ENCODE measurements at places on chromosomes 2 and 18.

GRCh38 chr2:190782264-190782663 lies 98.4 kb upstream of the GLS start:
- DNase-seq: no peak

- DNase-seq: no peak
These were observed 599.5 kb upstream of the ZNF804A start for GRCh38 chr2:183998797-183999190.

GRCh38 chr2:33488178-33488690 lies 11.8 kb downstream of the RASGRP3 start:
- DNase-seq: no peak

GRCh38 chr18:62637807-62638687 lies 77.3 kb upstream of the PHLPP1 start:
- no peak for DNase-seq

- DNase-seq: no peak
These were observed 69.5 kb downstream of the BIN1 start for GRCh38 chr2:127037476-127037875.

- no peak for DNase-seq
These were observed 18.6 kb upstream of the PEX13 start for GRCh38 chr2:60998628-60999545.

- no peak for DNase-seq
These were observed 100.2 kb downstream of the AGAP1 start for GRCh38 chr2:235594041-235594440.

DNA sequence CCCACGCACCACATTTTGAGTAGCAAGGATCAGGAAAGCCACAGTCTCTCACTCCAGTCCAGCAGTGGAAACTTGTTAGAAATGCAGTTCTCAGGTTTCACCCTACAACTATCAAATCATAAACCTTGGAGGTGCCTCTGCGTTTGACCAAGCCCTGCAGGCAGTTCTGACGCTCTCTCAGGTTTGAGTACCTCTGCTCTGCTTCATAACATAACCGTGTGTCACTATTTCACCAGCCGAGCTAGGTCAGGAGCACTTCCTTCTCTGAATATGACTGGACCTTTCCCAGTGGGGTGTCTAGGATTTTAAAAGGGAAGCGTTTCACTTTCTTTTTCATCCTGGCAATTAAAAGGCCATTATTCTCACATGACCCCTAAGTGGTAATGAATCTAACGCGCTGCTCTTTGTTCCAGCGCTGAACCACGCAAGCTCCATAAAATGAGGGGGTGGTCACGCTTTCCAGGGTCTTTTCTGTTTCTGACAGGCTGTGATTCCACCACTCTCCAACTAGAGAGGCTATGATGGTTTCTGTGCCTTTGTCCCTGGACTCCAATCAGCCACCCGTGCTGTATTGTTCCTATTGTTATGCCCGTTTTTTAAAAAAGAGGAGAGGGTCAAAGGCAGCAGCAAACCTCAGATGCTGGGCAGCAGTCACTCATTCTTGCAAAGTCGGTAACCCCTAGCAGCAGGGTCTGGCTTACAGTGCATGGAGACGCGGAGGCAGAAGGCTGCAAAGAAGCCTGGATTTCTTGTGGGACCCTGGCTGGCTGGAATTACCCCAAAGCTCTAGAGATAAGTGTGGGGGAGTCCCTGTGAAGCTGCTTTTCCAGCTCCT lies 75.2 kb upstream of the CTNNA2 start:
- DNase-seq: no peak

- no peak for DNase-seq
These were observed 285.7 kb upstream of the DCC start for GRCh38 chr18:52054324-52054723.

- no peak for DNase-seq
These were observed 642.7 kb downstream of the NR4A2 start for GRCh38 chr2:155689791-155690190.

DNA sequence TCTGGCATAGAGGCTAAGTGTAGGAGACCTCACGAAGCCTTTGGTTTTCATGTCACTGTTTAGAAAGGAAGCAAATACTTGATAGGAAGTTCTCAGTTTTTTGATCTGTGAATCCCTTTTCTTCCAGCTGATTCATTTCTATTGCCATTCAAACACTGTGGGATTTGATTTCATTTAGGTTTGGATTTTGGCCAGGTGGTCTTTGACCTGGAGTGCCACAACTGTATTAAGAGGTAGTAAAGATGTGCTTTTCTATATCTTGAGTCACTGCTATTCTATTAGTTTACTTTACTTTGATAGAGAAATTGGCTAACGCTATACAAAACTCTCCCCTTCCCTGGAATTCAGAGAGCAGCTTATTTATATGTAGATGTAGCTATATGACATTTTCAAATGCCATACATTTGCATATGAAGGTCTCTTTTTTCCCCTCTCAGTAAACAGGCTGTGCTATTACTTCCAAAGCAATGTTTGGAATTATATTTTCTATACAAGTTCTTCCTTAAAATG lies 132.4 kb upstream of the CAVIN2 start:
- DNase-seq: no peak

- no peak for DNase-seq
These were observed 11.4 kb downstream of the SERPINB5 start for GRCh38 chr18:63488160-63488559.

DNA sequence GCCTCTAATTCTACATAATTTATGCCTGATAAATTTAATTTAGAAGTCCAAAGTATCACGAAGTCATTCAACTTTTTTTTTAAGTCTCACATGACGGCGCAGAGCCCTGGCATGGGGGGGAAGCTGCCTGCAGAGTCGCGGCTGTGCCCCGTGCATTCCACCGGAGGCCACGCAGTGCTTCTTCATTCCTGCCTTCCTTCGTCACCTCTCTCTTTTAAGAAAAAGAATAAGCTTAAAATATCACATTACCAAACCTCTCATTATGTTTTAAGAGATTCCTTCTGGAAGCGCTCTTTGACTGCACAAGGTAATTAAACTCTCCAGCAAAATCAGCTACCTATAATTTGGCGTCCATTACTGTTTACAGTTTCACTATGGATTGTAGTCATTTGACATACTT lies 20.3 kb upstream of the KIDINS220 start:
- no peak for DNase-seq

DNA sequence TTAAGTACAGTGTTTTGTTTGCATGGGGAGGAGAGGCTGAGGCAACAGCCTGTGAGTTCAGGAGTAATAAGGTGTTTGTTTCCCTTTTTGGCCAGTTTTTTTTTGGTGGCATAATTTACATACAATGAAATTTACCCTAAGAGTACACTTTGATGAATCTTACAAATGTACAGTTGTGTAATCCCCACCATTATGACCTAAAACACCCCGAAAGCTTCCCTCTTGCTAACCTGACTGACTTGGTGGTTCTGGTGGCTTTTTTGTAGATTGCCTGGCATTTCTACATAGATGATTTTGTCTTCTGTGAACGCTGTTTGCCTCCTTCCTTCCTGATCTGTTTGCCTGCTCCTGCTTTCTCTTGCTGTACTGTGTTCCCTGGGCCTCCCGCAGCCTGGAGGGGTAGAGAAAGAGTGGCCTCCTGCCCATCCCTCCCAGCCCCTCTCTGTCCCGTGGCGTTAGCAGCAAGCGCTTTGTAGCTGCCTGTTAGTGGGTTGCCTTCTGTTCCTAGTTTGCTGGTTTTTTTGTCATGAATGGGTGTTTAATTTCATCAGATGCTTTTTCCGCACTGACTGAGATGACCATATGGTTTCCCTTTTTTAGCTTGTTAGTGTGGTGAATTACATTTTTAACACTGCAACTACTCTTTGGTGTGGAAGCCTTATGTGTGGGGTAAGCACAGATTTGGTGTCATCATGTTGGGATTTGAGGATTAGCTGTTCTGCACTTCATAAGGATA lies 32.1 kb downstream of the ASAP2 start:
- DNase-seq: no peak

DNA sequence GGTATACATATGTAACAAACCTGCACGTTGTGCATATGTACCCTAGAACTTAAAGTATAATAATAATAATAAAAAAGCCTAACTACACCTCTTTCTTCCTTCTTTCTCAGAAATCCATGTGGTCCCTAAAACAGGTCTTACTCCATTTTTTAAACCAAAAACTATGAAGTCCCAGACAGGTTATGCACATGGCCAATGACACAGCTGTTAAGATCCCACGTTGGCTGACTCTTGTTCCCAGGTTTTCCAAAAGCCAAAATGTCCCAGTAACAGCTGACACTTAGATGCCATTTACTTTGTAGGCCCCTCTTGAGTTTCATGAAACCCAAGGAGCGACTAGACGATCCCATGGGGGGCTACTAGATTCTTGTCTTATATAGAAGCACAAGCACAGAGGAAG lies 97.0 kb downstream of the KCNF1 start:
- DNase-seq: no peak

- no peak for DNase-seq
These were observed 32.6 kb upstream of the BCL11A start for GRCh38 chr2:60586081-60586480.

- DNase-seq: no peak
These were observed 713.7 kb downstream of the DSC3 start for GRCh38 chr18:30328839-30329238.

DNA sequence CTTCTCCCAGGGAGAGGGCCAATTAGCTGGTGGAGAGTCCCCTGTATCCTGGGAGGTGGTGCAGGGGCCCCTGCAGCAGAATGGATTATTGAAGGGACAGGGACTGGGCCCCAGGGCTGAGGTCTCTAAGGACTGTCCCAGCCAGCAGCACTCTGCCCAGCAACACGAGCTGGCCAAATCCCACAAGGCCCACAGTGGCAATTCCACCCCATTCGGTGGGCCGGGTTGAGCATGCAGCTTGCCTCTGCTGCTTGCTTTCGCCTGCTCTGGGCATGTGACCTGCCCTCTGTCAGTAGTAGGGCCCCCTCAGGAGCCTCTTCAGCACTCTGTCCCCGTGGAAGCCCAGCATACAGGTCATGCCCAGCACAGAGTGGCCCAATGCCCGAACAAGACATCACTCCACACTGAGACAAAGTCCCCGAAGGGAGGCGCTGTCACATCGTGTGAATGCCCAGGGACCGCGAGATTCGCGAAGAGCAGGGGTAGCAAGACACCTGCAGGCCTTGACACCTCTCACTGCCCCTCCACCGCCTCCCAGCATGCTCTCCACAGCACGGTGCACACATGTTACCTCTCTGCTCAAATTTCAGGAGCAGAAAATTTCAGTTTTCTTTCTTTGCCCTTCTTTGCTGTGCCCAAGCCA lies 65.4 kb downstream of the CRACDL start:
- no peak for DNase-seq

DNA sequence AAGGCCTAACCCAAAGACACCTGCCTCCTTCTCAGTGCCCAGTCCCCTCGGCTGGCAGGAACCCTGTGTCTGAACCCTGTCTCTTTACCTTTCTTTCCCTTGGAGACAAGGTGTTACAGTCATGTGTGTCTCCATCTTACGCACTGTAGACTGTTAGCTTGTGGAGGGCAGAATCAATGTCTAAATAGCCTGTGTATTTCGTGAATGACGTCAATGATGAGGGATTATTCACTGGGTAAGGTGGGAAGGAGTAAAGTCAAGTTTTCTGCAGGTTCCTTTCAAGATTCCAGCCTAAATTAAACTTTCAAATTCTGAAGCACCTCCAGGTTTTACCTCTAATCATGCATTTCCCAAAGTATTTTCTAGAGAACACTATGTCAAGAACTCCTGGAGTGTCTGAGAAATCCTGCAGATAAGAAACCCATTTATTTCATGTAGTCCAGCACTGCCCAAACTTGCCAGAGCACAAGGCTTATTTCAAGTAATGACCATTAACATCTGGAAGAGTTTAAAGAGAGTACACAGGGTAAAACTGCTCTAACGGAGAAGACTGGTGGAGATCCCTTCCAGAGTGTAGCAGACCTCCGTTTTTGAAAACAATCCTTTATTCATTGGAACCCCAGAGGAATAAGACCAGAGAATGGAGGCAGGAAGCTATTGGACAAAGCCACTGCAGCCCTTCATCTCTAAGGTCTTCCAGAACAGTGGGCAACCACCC lies 72.8 kb downstream of the KCNF1 start:
- no peak for DNase-seq

- DNase-seq: no peak
These were observed 77.6 kb upstream of the BCL2L11 start for GRCh38 chr2:111042772-111043771.

GRCh38 chr2:68769586-68770270 lies 35.1 kb downstream of the ARHGAP25 start:
- DNase-seq: no peak

- no peak for DNase-seq
These were observed 432.8 kb upstream of the LRRTM4 start for GRCh38 chr2:77954931-77955330.

- DNase-seq: no peak
These were observed 1430.4 kb upstream of the LRRTM1 start for GRCh38 chr2:81734981-81735380.

- DNase-seq: no peak
These were observed 70.6 kb upstream of the TEX51 start for GRCh38 chr2:126828051-126828450.

DNA sequence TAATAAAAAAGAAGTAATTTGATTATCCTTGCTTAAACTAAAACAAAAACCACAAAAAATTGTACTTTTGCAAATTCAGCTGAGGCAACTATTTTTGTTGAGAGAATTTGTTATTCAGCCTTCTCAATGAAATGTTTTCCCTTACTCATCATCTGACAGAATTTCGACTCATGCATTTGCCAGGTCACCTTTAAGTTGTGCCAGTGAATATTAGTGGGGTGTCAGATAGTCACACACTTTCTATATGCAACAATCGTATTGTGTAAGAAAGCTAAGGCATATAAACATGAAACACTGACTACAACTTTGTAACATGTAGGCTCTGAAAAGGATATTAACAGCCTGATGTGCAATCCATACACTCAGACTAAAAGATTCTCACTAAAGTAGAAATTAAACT lies 1653.1 kb upstream of the SLC39A10 start:
- DNase-seq: no peak

DNA sequence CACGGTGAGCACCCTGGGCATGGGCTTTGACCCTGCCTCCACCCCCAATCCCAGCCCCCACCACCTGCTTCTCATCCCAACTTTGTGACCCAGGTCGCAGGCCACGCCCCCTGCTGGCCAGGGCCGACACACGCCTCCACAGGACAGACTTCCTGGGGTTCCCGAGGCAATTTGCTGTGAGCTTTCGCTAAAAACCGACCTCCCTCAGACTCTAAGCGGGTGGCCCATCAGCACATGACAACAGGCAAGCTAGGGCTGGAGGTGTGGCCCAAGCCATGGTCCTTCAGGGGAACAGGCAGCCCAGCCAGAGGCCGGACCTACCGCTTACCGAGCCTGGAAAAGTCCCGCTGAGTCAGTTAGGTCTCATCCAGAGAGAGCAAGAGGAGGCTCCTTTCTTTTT lies 31.9 kb downstream of the C1QL2 start:
- DNase-seq: no peak
